Thoracic aorta endothelial cell (primary cell): ENCODE measurements at places on chromosomes 4 and X. TPM values are rescaled to one million over a fixed set of nuclear protein-coding genes. Genes with fewer than 3 reads are reported as not detected.

The SSX4B gene
- not detected in 2 replicates for total RNA-seq

The SPINK2 gene
- total RNA-seq = not detected in 2 replicates

The EPGN gene
- 0.13 and 0.43 TPM in 2 replicates for total RNA-seq

The TRIM75 gene
- total RNA-seq = not detected in 2 replicates

The F8A1 gene
- 2.3 and 3.4 TPM in 2 replicates for total RNA-seq

The EXOC1L gene
- total RNA-seq = not detected in 2 replicates

The DCAF12L1 gene
- 0.27 and 2.2 TPM in 2 replicates for total RNA-seq

The ADH7 gene
- total RNA-seq = not detected in 2 replicates
